Stimulated activated CD8-positive, alpha-beta memory T cell treated with anti-CD3 and anti-CD28 coated beads, Interleukin-15, amount 100 ng/mL, for 24 hours (primary cell): ENCODE measurements at places on chromosomes 3 and 15.

- DNase-seq, result no peak
Measured at GRCh38 chr15:72873379-72874233, 90.0 kb upstream of the ADPGK start.

DNA sequence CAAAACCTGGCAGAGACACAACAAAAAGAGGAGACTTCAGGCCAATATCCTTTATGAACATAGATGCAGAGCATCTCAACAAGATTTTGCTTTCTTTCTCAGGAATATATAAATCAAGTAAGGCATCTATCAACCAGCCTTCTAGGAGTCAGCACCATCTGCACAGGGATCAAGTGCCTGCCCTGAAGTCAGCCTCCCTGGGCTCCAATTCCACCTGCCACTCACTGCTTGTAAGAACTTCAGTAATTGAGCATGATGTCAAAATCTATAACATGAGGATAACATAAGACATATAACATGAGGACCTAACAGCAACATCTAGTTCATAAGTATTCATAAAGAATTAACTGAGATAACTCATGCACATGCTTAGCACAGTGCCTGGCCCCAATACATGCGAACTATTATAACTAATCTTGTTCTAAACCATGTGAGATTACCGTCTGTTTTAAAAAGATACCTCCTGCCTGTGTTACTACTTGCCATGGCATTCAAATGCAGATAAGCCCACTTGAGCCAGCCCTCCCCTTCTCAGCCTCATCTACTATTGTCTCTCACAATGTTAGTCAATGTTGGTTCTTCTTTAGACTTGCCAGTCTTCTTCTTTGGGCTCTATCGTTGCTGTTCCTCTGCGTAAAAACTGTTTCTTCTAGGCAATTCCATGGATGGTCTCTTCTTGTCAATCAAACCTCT is 91.6 kb downstream of the PLD1 start:
- no peak for DNase-seq

DNA sequence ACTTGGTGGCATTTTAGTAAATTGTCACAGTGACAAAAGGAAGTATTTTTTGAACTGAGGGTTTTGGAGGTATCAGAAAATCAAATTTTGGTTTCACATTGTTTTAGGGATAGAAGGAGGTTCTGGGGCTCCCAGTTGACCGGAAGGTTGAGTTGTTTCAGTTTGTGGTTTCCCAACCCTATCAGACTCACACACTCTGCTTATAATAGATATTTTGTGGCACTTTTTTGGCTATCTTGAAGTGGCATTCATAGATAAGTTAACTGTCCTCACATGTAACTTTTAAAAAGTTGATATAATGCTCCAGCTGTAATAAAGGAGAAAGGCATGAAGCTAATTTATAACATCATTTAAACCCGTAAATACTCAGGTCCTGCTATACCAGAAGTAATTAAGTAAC is 12.8 kb downstream of the ARMC8 start:
- no peak for DNase-seq

DNA sequence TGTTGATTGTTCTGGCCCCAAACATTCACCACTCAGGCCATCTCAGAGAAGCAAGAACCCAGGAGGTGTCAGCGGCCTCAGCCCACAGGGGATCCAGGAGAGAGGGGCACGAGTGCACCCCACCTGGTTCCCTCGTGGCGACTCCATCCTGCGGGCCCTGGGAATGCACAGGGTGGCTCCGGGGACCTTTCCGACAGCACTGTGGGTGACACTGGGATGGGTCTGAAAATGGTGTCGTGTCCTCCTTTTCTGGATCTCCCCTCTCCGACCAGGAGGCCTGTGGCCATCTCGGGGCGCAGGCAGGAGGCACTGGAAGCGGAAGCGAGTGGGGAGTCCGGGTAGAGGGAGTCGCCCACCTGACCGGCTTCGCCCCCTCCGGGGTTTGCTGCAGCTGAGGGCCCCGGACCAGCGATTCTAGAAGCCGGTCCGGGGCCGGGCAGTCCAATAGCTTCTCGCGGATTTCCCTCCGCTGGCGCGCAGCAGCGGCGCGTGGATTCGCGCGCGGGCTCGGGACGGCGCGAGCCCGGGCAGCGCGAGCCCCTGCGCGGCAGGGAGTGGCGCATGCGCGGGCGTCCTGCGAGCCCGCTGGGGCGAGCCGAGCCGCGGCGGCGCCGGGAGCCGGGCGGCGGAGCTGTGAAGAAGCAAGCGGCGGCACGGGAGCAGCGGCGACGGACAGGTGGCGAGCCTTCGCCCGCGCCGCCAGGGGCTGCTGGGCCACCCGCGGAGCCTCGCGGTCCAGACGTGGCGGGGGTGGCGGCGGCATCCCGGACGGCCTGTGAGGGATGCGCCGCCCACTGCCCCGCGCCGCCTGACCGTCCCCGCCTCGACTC is at the start of gene DOCK3:
TSS of gene DOCK3 (plus strand) at position 579 of the 830 bp plus-strand sequence. CDS start 337 bp downstream, outside the sequence.
- DNase-seq, result peak; percentile 35

DNA sequence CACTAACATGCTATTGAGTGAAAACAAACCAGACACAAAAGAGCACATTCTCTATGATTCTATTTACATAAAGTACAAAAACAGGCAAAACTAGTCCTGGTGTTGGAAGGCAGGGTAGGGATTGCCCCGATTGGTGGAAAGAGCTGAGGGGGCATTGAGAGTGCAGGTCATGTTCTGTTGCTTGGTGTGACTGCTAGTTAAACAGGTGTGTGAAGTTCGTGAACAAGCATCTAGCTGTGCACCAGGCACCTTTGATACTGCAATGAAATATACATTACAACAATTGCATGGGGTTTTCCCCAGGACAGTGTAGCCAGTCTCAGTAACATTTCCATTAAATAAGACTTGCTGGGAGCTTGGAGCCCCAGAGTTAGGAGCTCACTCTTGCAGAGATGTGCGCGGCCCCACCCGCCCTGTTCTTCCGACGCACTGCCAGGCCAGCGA is 26.3 kb upstream of the THRB start:
- no peak for DNase-seq

GRCh38 chr3:148101061-148101460 is 596.6 kb upstream of the AGTR1 start:
- no peak for DNase-seq
